Stimulated activated CD4-positive, alpha-beta T cell treated with anti-CD3 and anti-CD28 coated beads, TNF-alpha, amount 100 ng/mL, for 1 hour (primary cell): ENCODE measurements at places on chromosomes 11 and 22.
A peak's percentile ranks its signal among the peaks of the same experiment; 100 is the strongest.

DNA sequence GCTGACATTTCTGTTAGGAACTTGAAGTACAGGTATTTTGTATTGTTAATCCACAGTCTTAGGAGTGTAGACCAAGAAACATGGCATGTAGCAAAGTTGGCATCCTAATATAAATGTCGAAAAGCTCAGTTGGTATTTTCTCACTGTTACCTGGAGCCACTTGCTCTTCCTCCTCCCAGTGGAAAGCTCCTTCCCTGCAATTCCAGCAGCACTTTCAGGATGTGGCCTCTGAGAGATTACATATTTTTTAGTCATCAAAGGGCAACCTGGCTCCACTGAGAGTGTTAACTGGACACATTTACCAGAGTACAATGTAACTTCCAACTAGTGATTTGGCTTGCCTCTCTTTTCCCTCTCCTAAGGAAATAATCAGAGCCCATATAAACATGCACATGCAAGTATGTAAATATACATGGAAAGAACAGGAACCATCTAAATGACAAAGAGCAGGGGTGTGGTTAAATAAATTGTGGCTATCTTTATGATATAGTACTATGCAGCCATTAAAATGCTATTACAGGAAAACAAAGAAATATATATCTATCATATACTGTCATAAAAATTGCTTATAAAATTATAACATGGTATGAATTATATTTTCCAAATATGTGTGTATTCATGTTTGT lies 14.3 kb upstream of the EED start:
- no peak for DNase-seq

- no peak for DNase-seq
Measured at GRCh38 chr11:125494974-125495725, 915 bp downstream of the FEZ1 start.

DNA sequence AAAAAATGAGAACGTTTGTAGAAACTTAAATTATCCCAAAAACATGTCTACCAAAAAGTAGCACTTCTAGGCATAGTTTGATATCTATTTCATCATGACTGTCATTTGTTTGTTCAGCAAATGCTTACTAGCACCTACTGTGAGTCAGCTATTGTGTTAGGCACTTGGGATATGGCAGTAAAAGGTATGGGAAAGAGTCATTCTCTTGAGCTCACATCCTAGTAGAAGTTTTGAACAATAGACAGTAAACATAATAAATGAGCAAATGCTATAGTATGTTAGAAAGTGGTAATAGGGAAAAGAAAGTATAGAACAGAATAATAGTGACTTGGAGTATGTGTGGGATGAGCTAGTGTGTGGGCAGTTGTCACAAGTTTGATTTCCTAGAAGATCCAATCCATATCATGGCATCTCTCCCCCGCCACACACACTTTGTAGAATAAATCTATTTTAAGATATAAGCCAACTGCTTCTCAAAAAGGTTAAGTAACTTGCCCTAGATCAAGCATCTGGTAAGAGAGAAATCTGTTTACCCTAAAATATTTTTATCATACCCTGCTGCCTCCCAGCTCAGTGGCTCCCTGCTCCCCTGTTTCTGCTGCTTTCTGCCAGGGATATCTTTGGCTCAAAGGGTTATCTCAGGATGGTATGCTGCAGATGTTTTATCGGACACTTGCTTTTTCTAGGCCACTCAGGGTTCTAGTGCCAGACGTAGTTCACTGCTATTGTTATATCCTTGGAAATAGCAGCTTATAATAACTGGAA lies 129.7 kb downstream of the NCAM1 start:
- no peak for DNase-seq

DNA sequence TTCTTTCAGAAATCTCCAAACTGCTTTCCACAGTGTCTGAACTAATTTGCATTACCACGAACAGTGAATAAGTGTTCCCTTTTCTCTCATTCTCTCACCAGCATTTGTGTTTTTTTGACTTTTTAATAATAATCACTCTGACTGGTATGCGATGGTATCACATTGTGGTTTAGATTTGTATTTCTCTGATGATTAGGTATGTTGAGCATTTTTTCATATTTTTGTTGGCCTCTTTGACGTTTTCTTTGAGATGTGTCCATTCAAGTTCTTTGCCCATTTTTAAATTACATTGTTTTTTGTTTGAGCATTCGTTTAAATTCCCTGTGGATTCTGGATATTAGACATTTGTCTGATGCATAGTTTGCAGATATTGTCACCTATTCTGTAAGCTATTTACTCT lies 1639.6 kb upstream of the TENM4 start:
- no peak for DNase-seq

DNA sequence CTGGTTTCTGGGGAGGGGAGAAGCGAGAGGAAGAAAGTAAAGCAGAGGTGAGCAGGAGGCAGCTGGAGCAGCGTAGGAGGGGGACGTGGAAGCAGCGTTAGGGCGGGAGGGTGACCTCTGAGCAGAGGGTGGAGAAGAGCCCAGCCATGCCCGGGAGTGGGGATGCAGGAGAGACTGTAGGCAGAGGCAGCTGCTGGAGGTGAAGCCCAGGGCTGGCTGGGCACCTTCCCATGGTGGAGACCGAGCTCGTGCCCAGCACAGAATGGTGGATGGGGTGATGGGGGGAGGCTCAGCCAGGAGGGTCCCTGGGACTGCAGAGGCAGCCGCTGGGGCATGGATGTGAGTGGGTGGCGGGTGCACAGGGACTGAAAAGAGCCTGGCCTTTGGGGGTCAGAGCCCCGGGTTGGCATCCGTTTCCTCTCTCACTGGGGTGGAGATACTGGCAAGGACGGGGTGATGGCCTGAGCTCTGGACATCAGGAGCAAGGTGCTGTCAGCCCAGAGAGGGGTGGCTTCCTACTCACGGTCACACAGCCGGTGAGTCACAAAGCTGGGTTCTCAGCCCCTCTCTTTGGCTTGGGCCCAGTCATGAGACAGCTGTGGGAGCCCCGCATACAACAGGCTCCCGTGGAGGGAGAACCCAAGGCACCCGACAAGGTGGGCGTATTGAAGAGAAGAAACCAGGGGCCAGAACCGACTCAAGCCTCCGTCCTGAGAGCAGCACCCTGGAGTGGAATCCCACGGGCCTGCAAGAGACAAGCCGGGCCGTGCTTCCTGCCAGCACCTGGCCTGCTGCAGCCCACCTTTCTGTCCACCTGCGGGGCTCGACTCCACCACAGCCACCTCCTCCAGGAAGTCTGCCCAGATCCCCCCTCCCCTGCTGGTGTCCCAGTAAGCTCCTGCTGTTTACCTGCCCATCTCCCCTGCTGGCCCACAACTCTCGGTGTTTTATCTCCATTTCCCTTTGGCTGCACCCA lies 45.8 kb upstream of the FGF3 start:
- no peak for DNase-seq

- no peak for DNase-seq
Measured at GRCh38 chr11:13221722-13222121, 55.9 kb upstream of the BMAL1 start.

DNA sequence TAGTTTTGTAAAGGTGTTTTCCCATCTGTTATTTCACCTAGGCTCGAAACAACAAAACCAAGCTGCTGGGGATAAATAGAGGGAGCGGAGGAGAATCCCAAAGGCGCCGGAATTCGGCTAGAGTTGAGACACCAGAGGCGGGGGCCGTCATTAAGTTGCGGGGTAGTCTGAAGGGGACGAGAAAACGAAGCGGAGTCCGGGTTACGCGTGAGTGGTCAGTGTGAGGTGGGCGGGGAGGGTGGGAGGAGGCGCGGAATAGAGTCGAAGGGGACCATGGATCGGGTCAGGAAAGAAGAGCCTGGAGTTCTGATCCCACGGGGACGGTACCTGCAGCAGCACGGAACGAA lies 361 bp downstream of the SRPRA start:
- no peak for DNase-seq

DNA sequence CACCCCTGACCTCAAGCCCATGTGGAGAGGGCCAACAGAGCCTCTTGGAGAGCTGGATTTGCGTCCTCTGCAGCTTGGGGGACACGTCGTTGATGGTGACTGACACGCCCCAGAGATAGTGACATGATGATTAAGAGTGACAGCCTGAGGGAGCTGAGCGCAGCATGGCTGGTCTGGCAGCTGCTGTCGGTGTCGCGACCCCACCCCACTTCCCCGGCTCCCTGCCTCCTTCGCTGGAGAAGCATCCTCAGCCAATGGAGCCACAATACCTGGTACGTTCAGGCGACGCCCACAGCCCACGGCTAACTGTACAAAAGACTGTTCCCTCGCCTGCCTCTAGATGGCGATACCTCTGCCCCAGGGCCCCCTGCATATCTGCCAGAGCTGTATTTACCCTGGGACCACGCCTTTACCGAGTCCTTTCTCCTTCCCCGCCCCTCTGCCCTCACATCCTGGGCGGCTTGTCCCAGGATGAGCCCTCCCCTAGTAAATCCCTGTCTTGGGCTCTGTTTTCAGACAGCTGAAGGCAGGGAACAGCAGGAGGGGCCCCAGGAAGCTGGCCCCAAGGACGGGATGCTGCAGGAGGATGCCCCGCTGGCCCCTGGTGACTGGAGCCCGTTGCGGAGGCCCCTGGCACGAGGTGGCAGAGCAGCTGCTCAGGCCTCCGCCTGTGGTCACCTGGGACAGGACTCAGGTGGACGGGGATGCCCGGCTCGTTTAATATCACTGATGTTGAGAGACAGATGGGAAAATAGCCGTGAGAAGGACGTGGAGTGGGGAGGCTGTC lies 90.6 kb downstream of the RPS6KA4 start:
- peak; percentile 55 for DNase-seq

- DNase-seq = no peak
Measured at GRCh38 chr11:103529181-103529684, 420.0 kb downstream of the DYNC2H1 start.

GRCh38 chr22:47515384-47516125 lies 753.1 kb downstream of the TBC1D22A start:
- no peak for DNase-seq

- no peak for DNase-seq
Measured at GRCh38 chr11:16440136-16440535, 83.8 kb upstream of the SOX6 start.

DNA sequence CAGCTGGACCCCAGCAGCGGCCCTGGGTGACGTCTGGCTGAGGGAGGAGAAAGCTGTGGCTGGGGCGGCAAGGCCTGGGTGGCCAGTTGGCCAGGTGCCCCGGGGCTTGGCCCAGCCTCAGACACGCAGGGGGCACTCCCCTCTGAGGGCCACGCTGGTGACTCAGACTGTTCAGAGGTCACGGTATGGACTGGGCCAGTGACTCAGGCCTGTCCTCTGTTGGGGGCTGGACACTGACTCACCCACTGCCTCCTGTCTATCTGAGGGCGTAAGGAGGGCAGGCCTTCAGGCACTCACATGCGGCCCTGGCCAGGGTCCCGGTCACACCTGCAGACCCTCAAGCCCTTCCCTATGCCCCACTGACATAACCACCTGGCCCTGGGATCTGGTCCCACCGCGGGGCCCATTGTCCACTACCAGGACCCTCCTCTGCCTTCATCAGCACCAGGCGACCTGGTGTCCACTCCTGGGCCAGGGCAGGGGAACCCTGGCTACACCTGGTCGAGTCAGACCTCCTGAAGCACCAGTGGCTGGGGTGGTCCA lies 3.7 kb upstream of the MUC5AC start:
- DNase-seq = no peak

DNA sequence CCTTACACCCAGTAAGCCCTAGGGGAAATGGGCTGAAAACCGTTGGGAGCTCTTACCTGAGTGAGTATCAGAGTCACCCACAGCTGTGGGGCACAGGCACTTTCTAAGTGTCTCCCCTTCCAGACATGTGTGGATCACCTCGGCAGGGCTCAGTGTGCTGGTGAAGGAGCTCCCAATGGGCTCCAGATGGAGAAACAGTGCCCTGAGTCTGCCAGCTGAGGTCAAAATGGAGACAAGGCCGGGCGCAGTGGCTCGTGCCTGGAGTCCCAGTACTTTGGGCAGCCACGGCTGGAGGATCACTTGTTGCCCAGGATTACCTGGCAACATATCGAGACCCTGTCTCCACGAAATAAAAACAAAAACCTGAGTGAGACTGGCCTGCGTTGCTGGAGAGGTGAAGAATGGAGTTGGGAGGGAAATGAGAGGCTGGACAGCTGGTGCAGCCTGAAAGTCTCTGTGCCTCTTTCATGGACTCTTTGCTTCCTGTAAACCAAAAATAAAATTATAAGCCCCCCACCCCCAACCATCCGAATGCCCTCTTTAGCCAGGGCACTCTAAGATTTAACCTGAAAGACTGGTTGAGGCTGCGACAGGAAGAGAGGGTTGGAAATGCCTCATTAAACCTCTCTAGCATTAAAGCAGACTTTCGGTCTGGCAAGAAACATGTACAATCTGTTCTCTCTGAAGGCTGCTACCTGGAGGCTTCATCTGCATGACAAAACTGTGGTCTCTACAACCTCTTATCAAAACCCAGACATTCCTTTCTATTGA lies 111.8 kb downstream of the SNX19 start:
- DNase-seq = no peak
